C1 segment of cervical spinal cord (tissue), 14 donors: ENCODE measurements at places on chromosomes 4 and X.

DNA sequence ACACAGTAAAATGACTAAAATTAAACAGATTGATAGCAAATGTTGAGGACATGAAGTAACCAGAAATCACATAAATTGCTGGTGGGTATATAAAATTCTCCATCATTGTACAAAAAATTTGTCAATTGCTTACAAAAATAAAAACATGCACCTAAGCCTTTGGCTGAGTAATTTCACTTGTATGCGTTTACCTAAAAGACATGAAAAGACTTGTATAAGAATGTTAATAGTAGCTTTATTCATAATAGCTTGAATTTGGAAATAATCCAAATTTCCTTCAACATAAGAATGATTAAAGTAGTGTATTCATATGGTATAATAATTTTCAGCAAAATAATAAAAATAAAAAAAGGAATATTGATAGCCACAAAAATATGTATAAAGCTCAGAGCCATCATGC lies 37.7 kb downstream of the PDHA2 start:
- DNase-seq = no peak

GRCh38 chr4:24999392-25000089 lies 31.2 kb downstream of the LGI2 start:
- DNase-seq = no peak

GRCh38 chrX:21691512-21692018 lies 33.4 kb upstream of the KLHL34 start:
- no peak for DNase-seq

DNA sequence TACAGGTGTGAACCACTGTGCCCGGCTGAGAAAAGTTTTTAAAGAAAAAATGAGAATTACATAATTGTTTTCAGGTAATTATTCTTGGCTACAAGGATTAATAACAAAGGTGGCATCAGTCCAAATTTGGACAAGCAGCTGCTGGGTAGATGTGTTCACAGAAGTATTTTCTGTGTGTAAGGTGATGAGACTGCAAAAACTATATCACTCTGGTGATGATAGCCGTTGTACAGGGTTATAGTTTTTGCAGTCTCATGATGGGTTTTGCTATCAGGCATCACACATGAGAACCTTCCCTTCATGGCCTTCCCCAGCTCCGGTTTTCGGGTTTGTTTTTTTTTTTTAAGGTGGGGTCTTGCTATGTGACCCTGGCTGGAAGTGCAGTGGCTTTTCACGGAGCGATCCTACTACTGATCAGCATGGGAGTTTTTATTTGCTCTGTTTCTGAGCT lies 5.1 kb upstream of the SLC10A3 start:
- no peak for DNase-seq

GRCh38 chrX:47992095-47992380 lies 11.8 kb downstream of the ZNF182 start:
- DNase-seq = no peak

DNA sequence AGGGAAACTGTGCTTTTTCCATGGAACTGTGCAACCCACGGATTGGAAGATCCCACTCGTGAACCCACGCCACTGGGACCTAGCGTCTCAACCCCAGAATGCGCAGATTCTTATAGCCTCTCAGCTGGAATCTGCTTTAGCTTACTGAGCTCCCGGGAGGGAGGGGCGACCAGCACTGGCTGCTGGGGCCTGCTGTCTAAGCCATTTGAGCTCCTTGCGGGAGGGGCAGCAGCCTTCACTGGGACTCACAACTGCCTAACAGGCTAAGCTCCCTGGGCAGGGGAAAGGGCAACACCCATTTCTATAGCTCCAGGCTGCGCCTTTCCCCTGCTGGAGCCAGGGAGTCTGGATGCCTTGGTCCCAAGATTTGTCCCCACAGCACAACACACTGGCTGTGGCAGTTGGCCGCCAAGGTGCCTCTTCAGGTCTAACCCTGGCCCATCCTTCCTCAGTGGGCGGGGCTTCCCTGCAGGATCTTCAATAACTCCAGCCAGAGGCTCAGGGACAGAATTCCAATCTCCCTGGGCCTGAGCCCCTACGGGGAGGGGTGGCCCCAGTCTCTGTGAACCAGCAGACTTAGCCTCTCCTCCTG lies 451.7 kb upstream of the PITX2 start:
- no peak for DNase-seq

- no peak for DNase-seq
Observed at GRCh38 chr4:3643518-3644433, 111.6 kb upstream of the LRPAP1 start.

GRCh38 chrX:22800360-22800759 lies 199.4 kb upstream of the DDX53 start:
- no peak for DNase-seq

DNA sequence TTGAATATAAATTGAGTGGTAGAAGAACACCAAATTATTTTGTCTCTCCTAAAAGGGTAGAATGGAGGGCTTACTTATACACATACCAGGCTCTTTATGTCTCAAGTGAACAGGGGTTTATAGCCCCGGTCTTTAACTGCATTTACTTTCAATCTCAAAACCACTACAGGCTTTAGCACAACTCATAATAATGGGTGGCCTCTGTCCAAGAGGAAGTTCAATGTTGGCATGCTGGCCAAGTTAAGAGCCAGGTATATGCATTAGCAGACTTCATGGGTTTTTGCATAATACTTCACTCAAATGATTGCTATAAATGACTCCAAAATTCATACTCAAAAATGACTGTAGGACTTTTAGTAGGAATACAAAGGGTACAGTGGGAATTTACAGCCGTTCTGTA lies 118.5 kb upstream of the OTUD4 start:
- no peak for DNase-seq

- DNase-seq = no peak
Observed at GRCh38 chr4:82645936-82646565, 84.3 kb upstream of the TMEM150C start.

DNA sequence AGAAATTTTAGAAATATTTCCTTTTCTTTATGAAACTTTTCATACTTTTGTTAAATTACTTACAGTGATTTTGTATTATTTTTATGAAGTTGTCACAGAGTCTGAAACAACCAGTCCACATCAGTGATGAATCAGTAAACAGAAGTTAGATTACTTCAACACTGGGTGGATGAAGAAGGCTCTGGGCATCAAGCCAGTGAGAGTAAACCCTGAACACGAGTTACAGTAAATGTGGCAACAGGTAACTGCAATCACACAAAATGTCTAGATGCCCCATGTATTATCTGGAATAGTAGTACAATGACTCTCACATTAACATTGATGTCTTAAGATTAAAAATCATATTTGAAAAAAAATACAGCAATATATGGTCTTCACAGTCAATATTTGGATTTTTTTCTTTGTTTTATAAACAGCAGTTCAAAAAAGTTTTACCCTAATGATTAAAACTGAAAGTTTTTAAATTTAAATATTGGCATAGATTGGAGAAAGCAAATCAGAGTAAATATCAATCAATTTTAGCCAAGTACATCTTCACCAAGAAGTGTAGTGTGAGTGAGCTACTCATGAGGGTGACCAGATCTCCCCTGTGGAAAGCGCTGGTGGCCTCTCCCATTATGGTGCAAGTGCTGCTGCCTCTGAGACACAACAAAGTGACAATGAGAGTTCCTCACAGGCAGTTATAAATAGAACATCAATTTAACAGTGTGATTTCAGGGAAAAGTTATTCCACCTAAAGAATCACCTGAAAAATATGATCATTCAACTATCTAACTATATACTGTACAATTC lies 63.2 kb upstream of the UGT2B7 start:
- no peak for DNase-seq

DNA sequence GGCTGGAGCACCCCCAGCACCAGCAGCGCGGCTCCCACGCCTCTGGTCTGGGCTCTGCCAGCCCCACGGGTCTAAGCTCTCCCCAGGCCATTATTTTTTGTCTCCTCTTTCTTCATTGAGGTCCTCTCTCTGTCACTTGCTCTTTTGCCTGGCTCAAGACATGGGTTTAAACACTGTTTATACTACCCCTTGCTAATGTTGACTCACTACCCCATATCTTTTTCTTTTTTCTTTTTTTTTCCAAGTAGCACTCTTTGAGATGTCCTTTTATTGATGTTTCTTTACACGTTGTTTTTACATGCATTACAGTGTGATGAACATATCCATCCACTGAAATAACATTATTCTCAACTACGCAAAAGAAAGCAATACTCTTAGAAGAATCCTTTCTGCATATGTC lies 1.7 kb upstream of the ERVMER34-1 start:
- no peak for DNase-seq

DNA sequence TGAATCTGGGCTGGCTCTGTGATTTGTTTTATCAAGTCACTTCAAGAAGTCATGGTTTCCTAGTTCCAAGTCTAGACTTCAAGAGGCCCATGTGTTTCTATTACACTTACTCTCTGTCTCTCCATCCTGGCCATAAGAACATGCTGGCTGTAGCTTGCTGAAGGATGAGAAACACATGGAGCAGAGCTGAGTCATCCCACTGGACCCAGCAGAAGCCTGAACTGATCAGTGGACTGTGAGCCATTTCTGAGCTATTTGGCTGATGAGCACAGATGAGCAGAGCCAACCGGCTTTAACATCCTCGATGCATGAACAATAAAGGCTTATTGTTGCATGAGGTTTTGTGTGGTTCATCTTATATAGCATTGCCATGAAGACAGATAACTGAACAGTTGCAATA lies 290.6 kb upstream of the BOD1L1 start:
- no peak for DNase-seq

DNA sequence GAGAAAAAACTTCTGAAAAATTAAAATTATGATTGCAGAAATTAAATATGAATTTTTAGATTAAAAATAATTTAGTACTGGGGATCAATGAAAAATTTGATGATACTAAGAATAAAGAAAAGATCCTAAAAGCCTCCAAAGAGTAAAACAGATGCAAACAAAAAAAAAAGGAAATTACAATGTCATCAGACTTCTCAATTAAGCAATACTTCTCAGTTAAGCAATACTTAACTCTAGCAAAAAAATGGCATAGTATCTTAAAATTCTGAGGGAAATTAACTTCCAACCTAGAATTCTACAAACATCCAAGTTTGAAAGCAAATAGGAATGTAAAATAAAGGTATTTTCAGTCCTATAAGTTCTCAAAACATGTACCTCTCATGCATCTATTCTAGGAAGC lies 141.2 kb upstream of the INTU start:
- DNase-seq = no peak

DNA sequence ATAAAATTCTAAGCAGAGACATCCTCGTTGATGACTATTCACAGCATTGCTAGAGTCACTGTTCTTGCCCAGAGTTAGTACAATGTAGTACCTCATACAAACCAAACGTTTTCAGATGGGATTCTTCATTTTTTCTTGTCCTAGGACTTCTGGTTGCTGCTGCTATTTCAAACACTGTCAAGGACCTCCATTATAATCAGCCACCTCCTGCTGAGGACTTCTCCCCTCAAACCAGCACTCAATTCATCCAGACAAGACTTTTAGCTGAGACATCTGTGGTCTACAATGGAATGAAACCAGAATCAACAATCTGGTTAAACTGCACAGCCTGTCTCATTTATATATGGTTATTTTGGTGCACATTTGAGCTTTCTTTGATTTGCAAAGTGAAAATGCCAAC lies 1008.8 kb downstream of the STPG2 start:
- no peak for DNase-seq

DNA sequence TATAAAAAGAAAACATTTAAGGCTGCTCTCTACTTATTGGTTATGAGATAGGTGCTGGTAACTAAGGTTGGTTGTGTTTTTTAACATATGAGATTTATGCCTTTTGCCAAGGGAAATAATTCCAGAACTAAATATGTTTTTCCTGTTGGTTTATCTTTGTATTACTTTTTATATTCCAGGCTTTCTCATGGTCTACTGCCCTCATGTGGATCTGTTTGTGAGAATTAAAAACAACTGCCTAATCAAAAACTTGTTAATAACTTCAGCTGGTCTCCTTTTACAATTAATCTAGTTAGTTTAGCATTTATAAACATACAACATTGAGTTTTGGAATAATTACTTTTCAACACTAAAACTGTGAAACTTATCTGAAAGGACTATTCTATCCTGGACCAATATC lies 1208.3 kb downstream of the ADGRL3 start:
- no peak for DNase-seq

- DNase-seq = no peak
Observed at GRCh38 chrX:53290441-53291041, 9.2 kb upstream of the IQSEC2 start.

DNA sequence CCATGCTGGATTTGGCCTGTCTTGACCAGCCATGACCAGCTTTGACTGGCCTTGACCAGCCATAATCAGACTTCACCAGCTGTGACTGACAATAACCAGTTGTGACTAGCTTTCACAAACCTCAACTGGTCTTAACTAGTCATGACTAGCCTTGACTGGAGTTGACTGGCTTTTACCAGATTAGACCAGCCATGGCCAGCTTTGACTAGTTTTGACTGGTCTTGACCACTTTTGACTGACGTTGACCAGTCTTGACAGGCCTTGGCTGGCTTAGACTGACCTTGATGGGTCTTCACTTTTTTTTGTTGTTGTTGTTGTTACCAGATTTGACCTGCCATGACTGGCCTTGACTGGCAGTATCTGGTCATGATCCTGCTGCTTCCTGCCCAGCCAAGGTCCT lies 67.4 kb downstream of the RLIM start:
- DNase-seq = no peak

GRCh38 chr4:141511055-141511454 lies 125.3 kb upstream of the IL15 start:
- DNase-seq = no peak

DNA sequence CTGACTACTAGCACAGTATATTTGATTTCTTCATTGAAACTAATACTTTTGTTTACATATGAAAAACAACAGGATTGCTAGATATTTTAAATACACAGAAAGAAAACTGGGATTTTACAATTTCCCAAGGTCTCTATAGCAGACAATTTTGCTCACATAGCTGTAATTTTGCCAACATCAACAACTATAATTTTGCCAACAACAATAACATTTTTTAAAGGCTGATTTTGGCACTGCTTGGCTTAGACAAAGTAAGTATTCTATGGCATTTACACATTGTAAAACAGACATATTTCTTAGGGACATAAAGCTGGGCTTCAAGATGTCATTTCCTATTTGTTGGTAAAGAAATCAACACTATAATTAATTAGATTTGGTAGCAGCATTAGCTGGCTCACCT lies 922.1 kb downstream of the RAB28 start:
- no peak for DNase-seq

DNA sequence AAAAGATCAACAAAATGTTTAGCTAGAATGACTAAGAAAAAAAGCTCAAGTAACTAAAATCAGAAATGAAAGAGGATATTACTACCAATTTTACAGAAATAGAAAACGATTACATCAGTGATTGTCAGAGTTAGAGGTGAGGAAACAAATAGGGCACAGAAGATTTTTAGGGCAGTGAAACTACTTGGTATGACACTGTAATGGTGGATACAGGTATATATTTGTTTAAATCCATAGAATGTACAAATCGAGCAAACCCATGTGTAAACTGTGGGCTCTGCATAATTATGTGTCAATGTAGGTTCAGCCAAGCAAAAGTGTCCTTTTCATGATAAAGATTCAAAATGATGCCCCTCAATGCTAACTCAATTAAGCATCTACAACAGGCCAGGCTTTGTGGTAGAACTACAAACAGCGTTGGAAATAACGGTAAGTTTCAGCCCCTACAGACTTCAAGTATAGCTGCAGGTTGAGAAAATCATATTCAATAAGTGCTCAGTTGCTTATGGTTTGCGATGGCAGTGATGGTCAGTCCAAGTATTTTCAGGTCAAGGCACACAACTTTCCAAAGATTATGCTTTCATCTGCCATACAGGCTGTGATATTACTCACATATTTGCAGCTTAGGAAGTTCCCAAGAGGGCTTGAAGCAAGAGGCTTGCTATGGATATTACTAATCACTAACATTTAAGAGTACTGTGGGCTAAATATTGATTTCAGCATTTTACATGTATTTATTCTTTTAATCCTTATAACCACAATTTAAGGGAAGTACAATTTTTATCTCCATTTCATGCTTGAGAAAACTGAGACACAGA lies 158.6 kb downstream of the TET2 start:
- no peak for DNase-seq
